NCI-H526 (cell line): ENCODE measurements at places on chromosomes 1 and 21.

DNA sequence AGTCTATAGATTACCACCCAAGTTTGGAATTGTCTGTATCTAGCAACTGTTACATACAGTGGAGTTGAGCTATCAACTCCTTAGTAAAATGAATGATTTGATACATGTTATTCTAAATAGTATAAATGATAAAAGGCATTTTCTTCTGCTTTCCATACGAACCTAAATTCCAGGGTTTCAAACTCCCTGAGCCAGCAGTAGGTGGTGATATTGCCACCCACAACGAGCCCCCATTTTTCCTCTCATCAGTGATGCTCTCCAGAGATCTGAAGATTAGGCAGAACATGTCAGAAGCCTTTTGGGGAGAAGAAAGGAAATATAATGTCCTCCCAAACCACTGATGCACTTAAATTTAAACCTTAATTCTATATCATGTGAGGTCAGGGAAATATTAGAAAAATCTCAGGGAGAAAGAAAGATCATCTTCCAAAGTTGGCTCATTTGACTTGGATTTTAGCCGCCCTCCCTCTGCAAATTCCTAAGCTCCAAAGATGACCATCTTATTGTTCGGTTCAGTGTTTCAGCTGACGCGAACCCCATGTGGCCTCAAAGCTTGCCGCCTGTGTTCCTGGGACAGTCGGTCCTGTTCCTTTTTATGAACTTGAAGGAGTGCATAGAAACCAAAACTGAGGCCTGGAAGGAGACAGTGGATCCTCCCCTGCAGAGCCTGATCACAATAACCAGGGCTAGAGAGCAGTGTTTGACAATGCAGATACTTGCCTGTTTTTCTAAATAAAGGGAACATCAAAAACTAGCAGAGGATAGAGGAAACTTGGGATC, 2.3 kb downstream of the EVA1C start:
- peak; percentile 53 for DNase-seq

DNA sequence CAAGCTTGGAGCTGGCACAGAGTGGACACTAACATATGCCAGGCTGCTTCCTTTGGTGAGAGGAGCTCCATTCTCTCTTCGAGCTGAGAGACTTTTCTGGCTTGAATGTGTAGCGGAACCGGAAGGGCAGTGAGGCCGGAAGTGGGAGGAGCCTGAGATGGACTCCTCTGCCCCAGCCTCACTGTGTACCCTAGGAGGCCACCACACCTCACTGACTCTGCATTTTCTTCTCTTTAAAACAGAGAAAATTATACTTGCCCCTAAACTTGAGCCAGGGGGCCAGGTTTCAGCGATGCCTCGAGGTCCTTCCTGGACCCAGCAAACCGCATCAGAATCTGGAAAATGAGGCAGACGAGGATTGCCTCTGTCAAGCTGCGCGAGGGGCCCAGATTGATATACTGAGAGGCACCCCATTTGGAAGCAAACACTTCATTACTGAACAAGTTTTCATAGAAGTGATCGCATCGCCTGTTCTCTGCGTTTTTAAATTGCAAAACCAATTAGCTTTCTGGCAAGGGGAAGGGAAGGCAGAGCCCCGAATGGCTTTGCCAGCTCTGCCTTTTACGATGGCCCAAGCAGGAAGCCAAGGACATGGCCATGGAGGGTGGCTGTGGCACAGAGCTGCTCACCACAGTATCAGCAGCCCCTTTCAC, 708.1 kb downstream of the PTPRU start:
- no peak for DNase-seq

DNA sequence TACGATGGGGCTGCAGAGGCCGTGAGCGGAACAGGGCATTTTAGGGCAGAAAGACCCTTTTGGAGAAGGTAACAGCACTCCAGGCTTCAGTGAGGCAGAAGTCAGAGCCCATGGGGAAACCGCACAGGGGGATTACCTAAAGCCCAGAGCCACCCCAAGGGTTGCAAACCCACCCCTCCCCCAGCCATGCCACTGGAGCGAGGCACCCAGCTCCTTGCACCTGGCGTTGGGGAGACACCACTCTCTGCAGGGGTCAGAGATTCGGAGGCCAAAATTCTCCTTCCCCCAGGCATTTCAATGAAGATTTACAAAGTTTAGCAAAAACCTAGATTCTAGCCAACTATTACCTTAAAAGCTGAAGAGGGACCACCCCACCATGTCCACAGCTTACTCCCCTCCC, 38.4 kb upstream of the CCDC27 start:
- DNase-seq = no peak

- DNase-seq = no peak
These were observed at the start of gene TMPRSS15 for GRCh38 chr21:18403735-18404450. TMPRSS15 (minus strand) TSS chr21:18403785; CDS start chr21:18403622, 163 bp downstream.

- no peak for DNase-seq
These were observed 458.5 kb downstream of the NEGR1 start for GRCh38 chr1:71823708-71824305.

DNA sequence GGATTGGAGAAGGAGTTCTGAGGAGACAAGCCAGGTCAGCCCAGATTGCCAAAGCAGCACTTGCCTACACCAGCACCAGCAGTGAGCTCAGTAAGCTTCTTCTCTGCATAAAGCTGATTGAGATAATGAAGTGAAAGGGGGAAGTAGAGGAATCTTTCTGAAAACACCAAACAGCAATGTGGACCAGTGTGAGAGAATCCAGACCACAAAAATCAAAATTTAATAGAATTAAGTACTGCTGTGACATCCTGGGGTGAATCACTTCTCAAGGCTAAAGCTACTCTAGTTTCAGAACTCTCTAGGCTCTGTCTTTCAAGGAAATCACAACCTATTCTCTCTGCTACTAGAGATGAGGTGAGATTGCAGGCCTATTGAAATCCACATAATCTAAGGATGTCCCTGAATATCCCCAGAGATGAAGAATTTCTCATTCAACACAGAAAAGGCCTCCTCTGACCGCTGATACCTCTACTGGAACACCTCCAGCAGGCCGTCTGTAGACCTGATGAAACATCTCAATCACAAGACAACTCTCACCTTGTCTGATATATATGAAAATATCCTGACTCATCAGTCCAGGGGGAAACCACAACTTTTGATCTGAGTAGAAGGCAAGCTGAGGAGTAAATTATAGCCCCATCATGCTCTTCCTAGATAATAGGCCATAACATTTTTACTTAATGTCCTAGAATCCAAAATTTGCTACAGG, at the start of gene FCRL4:
TSS of gene FCRL4 (minus strand) at position 127 of the 709 bp plus-strand sequence. CDS start 141 bp downstream, outside the sequence.
- no peak for DNase-seq

DNA sequence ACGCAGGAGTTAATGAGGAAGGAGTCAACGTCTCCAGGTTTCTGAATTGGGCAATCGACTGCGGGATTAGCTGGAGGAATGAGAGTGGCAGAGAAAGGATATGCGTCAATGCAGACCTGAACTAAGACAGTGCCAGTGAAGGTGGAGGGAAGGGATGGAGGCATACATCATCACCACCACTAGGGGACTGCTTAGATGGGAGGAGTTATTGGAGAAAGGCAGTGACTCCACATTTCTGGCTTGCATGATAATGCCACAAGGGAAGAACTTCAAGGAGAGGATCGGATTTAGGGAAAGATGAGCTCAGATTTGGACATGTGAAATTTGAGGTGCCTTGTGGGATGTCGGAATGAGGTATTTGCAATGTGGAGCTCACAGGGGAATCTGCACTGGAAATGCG, 17.5 kb downstream of the VASH2 start:
- DNase-seq = no peak

DNA sequence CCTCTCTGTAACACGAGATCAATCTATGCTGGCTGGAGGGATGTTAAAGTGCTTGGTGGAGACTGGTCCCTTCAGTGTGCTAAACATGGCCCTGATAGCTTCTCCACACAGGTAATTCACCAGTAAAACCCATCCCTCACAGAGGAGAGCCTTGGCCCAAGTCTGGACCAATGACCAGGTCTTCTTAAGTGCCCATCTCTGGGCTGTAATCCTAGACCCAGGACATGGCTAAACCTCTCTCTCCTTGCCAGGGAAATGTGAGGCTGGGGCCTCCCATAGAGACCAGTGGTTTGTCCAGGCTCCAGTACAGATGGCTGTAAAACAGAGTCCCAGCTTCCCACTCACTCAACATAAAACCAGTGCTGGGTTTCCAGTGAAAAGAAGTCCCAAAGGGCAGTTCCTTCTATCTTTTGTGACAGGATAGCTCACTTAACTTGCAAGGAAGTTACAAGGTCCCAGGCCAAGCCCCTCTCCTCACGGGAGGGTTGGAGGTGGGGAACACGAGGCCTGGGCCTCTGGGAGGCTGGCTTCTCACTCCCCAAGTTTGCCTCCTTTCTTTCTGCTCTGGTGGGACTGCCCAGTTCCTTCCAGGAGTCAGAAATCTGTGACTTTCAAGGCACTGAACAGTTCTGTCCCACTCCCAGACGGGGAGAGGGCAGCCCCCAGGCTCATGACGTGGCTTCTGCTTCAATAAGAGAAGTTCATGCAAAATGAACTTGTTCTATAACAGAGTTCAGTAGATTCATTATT, 2.2 kb upstream of the KIF17 start:
- DNase-seq = no peak

DNA sequence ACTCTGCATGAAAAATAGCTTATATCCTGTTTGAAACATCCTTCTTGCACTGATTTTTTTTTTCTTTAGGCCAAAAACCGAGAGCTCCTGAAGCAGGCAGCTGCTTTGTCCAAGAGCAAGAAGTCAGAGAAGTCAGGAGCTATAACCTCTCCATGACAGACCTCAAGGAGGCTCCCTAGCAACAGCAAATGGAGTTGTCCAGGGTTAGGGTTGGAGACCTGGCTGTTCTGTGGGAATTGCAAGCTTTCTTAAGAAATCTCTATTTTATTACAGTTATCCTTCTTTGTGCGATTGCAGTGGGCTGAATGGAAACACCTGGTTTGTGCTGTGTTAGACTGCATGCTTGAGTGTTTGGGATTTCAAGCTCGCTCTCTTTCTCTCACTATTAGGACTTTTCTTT, 12.6 kb upstream of the STX12 start:
- DNase-seq = peak; percentile 2

- DNase-seq = no peak
These were observed 93.0 kb downstream of the CLIC6 start for GRCh38 chr21:34761758-34762330.

GRCh38 chr1:162977944-162978568, 91.1 kb upstream of the RGS4 start:
- no peak for DNase-seq
